ENCODE measurements at places on chromosomes 2 and 18.

GRCh38 chr18:2325308-2325849 is 245.9 kb downstream of the METTL4 start:
- no peak for DNase-seq

DNA sequence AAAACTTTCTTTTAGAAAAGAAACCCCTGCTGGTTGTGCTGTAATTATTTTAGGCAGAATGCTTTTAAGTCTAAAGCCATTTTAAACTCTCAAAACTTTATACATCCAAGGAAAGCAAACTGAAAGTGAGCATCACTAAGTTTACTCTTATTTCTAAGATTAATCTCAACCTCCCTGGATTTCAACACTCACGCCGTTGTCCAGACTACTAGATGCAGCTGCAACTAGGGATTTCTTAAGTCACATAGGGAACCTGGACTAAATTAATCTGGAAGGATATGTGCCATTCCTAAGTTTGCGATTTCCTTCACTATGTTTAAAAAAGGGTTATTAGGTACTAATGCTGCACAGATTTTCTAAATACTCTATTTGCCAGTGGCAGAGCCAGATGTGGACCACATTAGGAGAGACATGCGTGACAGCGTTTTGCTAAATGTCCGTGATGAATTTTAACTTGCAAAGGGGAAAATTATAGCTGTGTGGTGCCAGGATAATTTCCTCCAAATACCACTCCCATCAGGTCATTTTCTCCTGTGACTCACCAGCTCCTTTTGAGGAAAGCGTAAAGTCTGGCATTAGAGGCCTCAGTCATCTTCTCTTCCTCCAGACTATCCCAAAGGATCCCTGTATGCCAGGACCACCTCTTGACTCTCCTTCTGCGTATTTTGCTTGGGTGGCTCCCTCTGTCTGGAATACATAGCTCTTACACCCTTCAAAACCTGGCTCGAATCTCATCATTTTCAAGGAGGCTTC is 143.7 kb downstream of the ATL2 start:
- DNase-seq: no peak

GRCh38 chr2:196399096-196399495 is 227.7 kb upstream of the STK17B start:
- DNase-seq: no peak

GRCh38 chr2:158998551-158999248 is 30.3 kb downstream of the TANC1 start:
- no peak for DNase-seq
